ENCODE measurements at places on chromosomes 1 and 21.

GRCh38 chr1:166730299-166730888 is 108.9 kb upstream of the POGK start:
- DNase-seq = no peak

DNA sequence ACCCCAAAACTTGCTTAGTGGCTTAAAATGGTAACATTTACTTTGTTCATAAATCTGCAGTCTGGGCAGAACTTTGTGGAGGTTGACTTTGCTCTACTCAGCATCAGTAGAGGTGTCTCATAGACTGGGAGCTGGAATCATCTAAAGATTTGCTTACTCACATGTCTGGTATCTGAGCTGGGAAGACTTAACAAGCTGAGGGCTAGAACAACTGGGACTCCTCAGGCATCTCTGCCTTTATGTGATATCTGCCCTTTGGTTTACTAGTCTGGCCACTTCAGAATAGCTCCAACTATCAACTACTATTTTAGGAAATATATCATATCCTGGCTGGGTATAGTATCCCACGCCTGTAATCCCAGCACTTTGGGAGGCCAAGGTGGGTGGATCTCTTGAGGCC is 82.5 kb downstream of the C4BPA start:
- DNase-seq = no peak

GRCh38 chr1:236024641-236025040 is 40.2 kb downstream of the NID1 start:
- DNase-seq = no peak

- DNase-seq = no peak
Observed at GRCh38 chr1:45177452-45177851, 29.0 kb downstream of the ZSWIM5 start.

- DNase-seq = no peak
Observed at GRCh38 chr1:91428182-91428798, 23.7 kb upstream of the HFM1 start.

DNA sequence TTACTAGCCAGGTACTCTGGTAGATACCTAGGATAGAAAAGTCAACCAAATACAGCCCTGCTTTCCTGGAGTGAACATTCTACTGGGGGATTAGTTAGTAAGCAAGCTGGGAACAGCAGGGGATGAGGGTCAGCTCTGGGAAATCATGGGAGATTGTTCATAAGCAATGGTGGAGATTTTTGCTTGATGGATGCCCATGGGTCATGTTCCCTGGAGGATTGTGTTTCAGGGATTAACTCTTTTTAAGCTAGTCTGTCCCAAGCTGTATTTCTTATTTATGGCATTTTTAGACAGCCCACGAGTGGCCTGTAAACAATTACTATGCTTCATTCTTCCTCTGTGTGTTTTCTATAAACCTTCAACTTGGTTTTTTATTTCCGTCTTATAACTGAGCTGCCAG is 18.9 kb downstream of the CACHD1 start:
- no peak for DNase-seq

GRCh38 chr1:154857441-154858215 is 12.5 kb downstream of the KCNN3 start:
- no peak for DNase-seq

DNA sequence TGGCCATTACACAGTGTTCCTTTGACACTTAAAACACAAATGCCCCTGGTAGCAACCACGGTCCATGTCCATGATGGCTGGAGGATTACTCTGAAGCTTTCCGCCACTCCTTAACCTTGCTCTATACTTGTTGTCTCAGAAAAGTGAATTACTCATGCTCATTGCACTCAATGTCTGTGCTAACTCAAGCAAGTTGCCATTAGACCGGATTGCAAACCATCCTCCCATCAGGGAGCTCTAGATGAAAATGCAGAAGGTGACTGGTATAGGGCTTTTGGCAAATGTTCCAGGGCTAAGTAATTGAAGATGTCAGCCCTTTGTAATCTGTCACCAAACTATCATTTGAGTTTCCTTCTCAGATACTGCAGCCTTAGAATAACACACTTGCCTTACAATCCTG is 1288.3 kb upstream of the B3GALT2 start:
- DNase-seq = no peak

- no peak for DNase-seq
Observed at GRCh38 chr1:232529747-232530146, 100.2 kb downstream of the SIPA1L2 start.
